ENCODE measurements at places on chromosomes 5 and 9. TPM values are rescaled to one million over a fixed set of nuclear protein-coding genes. Genes with fewer than 3 reads are reported as not detected.
A peak's percentile ranks its signal among the peaks of the same experiment; 100 is the strongest.

GRCh38 chr5:175728885-175729828, 71.3 kb downstream of the HRH2 start:
- no peak for DNase-seq

- DNase-seq = no peak
These were observed 5.2 kb downstream of the MEF2C start for GRCh38 chr5:88877826-88878225.

GRCh38 chr5:71651579-71651978, 64.4 kb downstream of the MCCC2 start:
- DNase-seq = no peak

DNA sequence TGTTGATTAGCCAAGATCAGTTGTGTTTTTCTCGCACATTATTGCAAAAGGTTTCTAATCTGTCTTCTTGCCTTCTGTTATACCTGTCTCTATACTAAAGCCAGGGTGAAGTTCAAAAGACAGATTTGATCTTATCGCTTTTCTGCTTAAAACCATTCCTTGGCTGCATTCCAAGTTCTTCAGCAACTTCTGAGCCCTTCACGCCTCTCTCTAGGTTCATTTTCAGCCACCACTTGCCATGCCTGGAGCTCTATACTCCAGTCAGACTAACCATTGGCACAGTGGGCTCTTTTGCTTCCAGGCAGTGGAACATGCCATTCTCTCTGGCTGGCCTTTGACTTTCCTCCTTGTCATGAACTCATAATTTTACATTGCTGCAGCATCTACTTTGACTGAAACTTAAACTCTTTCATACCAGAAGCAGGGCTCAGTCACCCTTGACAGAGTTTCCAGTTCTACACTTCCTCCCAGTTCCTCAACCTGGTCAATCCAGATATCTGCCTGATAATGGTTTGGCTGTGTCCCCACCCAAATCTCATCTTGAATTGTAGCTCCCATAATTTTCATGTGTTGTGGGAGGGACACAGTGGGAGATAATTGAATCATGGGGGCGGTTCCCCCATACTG, 114.4 kb downstream of the SLC12A2 start:
- DNase-seq = no peak

GRCh38 chr5:67182301-67182790, 14.3 kb downstream of the CD180 start:
- DNase-seq = no peak

- DNase-seq = no peak
These were observed 6.2 kb downstream of the IRF1 start for GRCh38 chr5:132484391-132484725.

- peak; percentile 55 for DNase-seq
These were observed at the start of gene ADGRD2 for GRCh38 chr9:124450241-124450924. ADGRD2 (plus strand) TSS chr9:124450451; CDS start chr9:124451667, 1,216 bp downstream.

The GCNT1 gene
- 3.4 TPM for total RNA-seq

The SPAG8 gene
- total RNA-seq = 0.42 TPM

The SGTB gene
- 5.0 TPM for total RNA-seq

The MYMK gene
- total RNA-seq = not detected
